Stimulated activated CD4-positive, alpha-beta T cell treated with anti-CD3 and anti-CD28 coated beads, TNF-alpha, amount 100 ng/mL, for 24 hours (primary cell): ENCODE measurements at places on chromosomes 13 and 19.

DNA sequence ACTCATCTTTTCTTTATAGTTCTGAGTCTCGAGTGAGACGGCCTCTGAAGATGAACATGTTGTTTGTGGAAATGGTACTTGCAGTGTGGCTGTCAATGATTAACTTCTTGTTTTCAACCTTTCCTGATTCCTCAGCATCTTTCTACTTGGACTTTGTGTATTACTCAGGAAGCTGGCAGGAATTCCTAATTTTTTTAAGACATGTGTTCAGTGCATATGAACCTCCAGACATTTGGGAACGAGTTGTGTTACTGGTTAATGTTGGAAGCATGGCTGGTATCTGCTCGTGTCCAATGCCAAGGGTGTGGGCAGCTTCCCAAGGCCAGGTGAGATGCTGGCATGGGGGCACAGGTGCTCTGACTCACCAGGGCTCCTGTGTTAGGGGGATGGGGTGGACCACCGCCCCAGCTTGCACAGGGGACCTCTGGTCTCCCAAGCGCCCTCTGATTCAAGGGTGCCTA, 61.1 kb upstream of the MCF2L start:
- DNase-seq = no peak

DNA sequence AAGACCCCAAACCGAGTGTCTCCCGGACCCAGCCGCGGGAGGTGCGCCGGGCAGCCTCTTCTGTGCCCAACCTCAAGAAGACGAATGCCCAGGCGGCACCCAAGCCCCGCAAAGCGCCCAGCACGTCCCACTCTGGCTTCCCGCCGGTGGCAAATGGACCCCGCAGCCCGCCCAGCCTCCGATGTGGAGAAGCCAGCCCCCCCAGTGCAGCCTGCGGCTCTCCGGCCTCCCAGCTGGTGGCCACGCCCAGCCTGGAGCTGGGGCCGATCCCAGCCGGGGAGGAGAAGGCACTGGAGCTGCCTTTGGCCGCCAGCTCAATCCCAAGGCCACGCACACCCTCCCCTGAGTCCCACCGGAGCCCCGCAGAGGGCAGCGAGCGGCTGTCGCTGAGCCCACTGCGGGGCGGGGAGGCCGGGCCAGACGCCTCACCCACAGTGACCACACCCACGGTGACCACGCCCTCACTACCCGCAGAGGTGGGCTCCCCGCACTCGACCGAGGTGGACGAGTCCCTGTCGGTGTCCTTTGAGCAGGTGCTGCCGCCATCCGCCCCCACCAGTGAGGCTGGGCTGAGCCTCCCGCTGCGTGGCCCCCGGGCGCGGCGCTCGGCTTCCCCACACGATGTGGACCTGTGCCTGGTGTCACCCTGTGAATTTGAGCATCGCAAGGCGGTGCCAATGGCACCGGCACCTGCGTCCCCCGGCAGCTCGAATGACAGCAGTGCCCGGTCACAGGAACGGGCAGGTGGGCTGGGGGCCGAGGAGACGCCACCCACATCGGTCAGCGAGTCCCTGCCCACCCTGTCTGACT, 7.9 kb downstream of the MAP1S start:
- DNase-seq = no peak

DNA sequence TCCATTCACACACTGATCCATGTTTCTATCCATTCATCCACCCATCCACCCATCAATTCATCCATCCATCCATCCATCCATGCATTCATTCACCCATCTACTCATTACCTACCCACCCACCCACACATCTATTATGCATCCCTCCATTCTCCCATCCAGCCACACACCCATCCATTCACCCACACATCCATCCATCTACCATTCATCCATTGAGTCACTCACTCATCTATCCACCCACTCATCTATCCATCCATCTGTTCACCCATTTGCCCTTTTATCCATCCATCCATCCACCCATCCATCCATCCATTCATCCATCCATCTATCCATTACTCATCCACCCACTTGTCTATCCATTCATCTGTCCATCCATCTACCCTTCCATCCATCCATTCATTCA, 30.1 kb downstream of the CELF5 start:
- DNase-seq = no peak

- no peak for DNase-seq
These were observed 4.1 kb downstream of the SPACA6 start for GRCh38 chr19:51697169-51697776.

GRCh38 chr13:46389457-46390451, 2.7 kb upstream of the RUBCNL start:
- no peak for DNase-seq

- no peak for DNase-seq
These were observed 52.0 kb downstream of the TDRD12 start for GRCh38 chr19:32771596-32771995.

GRCh38 chr19:48953990-48954594, 583 bp upstream of the BAX start:
- DNase-seq = no peak

DNA sequence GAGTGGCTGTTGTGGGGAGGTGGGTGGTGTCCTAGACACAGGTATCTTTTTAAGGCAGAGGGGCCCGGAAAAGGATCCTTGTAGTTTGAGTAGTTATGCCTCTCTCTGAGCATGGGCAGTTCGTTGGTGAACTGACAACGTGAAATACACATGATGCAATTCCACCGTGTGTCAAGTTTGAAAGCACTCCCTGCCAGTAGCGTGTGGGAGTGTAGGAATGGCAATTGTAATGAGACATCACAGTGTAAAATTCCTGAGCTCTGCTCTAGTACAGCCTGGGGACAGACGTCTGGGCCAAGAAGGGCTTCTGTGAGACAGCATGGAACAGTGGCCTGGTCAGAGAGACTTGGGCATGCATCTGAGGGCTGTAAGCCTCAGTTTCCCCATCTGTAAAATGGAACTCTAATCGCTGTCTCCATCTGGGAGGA, 10.4 kb upstream of the ASF1B start:
- no peak for DNase-seq

DNA sequence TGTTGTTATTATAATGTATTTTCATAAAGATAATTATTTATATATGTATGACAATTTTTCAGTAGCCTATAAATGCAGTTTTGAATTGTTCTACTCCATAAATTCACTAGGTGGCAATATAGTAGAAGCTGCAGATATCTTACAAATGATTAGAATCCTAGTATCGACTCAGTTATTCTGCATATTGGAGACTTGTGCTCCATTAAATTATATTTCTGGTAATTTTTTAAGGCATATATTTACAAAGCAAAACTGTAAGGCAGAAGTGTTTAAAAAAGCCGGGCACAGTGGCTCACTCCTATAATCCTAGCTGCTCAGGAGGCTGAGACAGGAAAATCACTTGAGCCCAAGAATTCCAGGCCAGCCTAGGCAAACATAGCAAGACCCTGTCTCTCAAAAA, 58.7 kb downstream of the DPY19L3 start:
- DNase-seq = no peak

GRCh38 chr13:29619995-29620394, 24.5 kb upstream of the SLC7A1 start:
- DNase-seq = no peak

GRCh38 chr13:33110713-33111413, 94.6 kb downstream of the KL start:
- DNase-seq = no peak
